GM23338 (cell line): ENCODE measurements at places on chromosomes 7 and 10.

GRCh38 chr10:127117125-127117524 is 79.3 kb downstream of the INSYN2A start:
- peak; percentile 72 for DNase-seq

- DNase-seq: no peak
Observed at GRCh38 chr7:156935250-156935649, 14.3 kb upstream of the NOM1 start.

- DNase-seq: no peak
Observed at GRCh38 chr7:4838626-4839334, 23.1 kb downstream of the PAPOLB start.

GRCh38 chr7:136652635-136653370 is 215.6 kb upstream of the CHRM2 start:
- no peak for DNase-seq

DNA sequence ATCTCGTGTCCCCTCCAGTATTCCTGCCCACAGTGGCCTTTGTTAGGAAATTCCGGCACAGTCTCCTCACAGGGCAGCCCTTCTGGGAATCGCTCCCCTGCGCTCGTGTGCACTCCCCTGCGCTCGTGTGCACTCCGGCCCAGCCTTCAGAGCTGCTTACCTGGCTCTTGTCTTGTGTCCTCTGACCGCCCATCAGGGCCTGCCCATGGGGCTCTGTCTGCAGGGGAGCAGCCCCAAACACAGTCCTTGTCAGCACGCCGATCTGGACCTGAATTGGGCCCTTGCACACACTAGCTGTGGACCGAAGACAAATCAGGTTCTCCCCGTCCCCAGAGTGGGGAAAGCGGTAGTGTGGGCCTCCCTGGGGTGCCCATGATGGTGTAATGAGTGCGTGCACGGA is 179.4 kb downstream of the CUX1 start:
- DNase-seq: no peak

GRCh38 chr10:88361494-88361893 is 221.6 kb downstream of the RNLS start:
- DNase-seq: no peak

DNA sequence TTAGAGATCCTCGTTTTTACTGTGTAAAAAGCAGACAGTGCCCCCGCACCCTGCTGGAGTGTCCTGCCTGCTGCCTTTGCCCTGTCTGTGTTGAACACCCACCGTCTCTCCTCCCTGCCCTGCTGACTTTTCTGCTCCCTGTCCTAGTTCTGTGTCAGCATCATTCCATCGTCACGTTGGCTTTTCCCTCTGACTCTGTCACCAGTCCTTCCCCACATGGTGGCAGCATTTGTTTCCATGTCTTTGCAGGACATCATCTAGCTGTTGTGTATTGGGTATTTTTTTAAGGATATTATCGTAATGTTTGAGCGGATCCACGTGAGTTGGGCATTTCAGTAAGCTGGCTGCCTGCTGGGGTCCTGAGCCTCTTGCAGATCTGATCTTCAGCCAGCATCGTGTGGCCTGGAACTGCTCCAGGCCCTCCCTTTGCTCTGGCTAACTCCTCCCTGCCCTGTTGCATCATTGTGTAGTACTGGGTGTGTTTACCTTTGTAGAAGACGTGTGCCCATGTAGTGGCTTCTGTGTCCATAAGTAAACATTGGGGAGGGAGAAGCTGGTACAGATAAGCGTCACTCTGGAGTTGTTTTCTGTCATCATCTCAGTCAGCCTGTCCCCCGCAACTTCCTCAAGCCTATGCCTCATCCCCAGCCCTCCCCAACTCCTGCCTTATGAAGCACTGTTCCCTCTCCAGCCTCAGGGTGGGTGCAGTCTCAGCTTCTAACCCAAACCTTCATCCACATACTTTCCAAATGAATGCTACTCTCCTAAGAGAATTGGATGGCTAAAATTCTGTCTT is 44.3 kb downstream of the TRRAP start:
- DNase-seq: no peak

GRCh38 chr7:14902589-14903067 is at the start of gene DGKB:
DGKB (minus strand) TSS chr7:14902751.
- peak; percentile 70 for DNase-seq

- DNase-seq: peak; percentile 81
Observed at GRCh38 chr10:21675157-21675796, 141.2 kb downstream of the MLLT10 start.

DNA sequence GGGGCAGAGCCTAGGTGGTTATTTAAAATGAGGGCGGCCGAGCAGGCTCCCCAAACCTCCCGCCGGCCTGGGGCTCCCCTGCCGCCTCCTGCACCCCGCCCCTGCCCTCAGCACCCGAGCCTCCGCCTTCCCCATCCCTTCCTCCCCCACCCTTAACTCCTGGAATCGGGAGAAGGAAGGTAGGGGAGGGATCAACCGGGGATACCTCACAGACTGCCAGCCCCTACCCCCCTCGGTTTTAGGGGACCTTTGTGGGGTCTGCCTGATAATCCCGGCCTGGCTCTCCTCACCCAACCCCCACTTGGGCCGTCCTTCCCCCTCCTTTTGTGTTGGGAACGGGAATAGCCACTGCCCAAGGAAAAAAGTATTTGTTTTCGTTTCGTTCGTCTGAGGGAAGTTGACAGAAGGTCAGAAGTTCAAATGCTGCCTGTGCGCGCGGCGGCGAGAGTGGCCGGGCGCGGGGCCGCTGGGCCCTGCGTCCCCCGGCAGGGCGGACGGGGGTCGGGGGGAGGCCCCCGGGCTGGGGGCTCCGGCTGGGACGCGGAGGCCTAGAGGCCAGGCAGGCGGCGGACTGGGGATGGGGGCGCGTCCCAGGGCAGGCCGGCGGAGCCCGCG is 2.8 kb downstream of the SHH start:
- DNase-seq: peak; percentile 49

- DNase-seq: no peak
Observed at GRCh38 chr10:124705817-124706461, 38.2 kb downstream of the FAM53B start.

GRCh38 chr7:101465576-101466196 is 103.0 kb downstream of the COL26A1 start:
- no peak for DNase-seq

DNA sequence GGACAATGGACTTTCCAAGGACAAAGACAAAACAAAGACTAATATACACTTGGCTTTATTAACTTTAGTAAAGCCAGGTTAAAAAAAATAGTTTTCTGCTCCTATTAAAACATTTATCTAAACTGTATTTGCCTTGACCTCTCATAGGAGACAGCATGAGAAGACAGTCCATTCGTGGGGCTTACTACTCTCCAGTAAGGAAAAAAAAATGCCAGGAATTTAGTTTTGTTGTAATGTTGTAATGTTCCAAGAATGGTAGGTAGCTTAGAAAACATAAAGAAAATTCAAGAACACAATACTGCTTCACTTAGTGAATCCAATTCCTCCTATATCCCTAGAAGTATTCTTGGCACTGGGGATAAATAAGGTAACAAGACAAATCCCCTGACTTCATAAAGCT is 81.7 kb downstream of the KMT2C start:
- no peak for DNase-seq

GRCh38 chr7:5476001-5476400 is 52.4 kb upstream of the TNRC18 start:
- no peak for DNase-seq

- no peak for DNase-seq
Observed at GRCh38 chr7:12314199-12314598, 89.5 kb downstream of the VWDE start.

DNA sequence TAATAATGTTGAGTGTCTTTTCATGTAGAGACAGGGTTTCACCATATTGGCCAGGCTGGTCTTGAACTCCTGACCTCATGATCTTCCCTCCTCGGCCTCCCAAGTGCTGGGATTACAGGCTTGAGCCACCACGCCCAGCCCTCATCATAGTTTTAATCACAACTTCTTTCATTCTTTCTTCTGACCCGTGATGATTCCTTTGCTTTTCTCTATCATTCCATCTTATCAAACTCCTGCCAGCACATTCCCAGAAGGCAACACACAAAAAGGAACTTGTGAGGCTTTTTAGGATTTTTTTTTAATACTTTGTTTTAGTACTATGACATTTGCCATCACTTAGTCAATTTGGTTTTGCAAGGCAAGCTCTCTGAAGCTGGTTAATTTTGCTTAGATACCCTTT is 77.5 kb upstream of the MEOX2 start:
- DNase-seq: no peak

DNA sequence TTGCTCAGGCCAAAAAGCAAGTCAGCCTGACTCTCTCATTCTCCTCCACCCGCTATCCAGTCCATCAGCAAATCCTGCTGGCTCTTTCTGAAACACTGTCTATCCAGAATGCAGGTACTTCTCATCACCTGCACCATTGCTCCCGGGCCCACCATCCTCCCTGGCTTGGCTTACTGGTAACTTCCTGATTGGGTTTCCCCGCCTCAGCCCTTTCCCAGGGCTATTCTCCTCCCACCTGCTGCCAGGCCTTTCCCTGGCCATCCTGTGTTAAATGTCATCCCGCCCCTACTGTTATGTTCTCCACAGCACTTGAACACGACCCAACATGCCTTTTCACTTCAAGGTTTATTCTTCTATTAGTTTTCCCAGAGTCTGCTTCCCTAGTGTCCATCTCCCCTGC is 124.0 kb downstream of the CNNM2 start:
- DNase-seq: peak; percentile 57

- DNase-seq: no peak
Observed at GRCh38 chr10:44575601-44576380, 190.9 kb upstream of the CXCL12 start.

GRCh38 chr7:136293841-136294391 is 316.8 kb upstream of the MTPN start:
- no peak for DNase-seq

DNA sequence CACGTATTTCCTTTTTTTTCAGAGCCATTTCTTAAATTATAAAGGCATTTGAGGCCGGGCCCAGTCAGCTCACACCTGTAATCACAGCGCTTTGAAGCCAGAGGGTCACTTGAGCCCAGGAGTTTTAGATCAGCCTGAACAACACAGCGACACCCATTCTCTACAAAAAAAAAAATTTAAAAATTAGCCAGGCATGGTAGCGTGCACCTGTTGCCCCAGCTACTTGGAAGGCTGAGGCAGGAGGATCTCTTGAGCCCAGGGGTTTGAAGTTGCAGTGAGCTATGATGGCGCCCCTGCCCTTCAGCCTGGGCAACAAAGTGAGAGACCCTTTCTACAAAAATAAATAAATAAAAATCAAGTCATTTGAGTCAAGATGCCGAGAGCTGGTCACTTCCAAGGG is 3.0 kb downstream of the TMEM130 start:
- no peak for DNase-seq

DNA sequence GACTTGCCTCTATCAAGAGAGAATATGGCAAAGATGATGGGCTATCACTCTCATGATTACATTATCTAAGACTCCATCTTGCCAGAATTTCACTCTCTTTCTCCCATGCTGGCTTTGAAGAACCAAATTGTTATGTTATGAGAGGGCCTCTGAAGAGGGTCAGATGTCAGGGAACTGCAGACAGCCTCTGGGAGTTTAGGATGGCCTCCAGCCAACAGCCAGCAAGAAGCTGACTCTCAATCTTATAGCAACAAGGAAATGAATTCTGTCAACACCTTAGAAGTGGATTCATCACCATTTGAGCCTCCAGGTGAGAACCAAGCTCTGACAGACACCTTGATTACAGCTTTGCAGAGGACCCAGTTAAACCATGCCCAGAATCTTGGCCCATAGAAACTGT is 33.6 kb downstream of the ZNF22 start:
- no peak for DNase-seq

DNA sequence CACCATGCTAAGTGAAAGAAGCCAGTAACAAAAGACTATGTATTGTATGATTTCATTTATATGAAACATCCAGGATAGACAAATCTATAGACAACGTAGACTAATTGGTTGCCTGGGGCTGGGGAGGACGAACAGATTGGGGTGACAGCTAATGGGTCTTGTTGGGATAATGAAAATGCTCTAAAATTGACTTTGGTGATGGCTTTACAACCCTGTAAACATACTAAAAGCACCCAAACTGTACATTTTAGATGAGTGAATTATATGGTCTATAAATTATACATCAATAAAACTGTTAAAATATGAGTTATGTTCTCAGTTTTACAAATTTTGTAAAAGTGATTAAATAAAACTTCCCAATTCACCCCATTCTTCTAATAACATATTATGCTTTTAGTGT is 261.5 kb downstream of the ELMO1 start:
- no peak for DNase-seq

DNA sequence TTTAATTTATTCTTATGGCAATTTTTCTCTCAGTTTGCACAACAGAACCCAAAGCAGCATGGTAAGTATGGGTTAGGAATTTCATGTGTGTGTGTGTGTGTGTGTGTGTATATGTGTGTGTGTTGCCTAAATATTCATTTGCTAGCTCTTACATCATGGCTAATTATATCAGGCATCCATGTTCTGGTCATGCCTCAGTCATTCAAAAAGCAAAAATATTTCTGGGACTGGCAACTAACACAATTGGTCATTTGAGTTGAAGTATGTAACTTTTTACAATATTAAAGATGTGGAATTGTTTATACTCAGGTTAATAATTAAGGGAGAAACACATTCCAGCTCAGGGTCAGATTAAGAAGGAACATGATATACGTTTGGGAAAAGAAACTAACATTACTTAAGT is 67.6 kb upstream of the PHYHIPL start:
- DNase-seq: no peak

DNA sequence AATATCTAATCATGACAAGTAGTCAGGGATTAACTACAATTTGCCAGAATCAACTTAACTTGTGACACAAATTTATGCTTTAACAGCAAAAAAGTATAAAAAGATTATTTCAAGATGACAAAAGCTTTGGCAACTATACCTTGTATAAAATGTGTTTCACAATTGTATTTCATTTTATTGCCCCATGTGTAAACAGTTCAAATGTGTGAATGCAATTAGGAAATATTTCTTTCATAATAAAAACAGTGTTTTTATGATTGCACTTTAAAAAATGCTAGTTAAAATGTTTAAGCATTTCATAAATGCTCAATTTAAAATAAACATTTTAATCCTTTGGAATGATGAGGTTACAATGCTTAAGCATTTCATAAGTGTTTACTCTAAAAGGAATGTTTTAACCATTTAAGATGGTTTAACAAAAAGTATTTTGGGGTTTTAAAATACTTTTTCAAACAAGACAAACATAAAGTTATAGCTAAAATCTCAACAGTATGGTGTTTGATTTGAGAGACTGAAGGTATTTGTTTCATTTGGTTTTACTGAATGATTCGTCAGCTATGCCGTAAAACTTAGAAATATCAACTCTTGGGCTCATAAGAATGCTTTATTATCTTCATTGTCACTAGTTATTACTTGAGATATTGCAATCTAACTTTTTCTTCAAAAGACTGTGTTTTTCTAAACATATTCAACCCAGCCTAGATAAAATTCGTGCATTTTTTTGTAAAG is 50.1 kb downstream of the SFTPD start:
- no peak for DNase-seq

DNA sequence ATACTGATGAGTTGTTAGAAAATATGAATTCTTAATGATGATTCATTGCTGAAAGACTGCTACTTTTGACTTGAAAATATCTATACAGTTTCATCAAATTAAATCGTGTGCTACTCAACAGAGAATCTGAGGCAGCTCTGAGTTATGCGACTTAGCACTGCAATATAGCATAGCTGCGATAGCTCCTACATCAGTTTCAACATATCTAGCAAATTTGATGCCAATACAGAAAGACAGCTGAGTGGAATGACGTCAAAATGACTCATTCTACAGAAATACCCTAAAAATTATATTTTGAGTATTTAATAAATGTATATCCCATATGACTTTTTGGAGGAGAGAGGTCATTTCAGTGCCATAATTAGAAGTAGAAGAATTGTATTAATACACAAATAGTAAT is 1.1 kb upstream of the TARP start:
- no peak for DNase-seq

GRCh38 chr10:109992485-109992884 is 15.3 kb upstream of the ADD3 start:
- no peak for DNase-seq
